ENCODE measurements at places on chromosomes 7 and 10. TPM values are rescaled to one million over a fixed set of nuclear protein-coding genes. Genes with fewer than 3 reads are reported as not detected.

The HOXA7 gene
- total RNA-seq: not detected

The LOXL4 gene
- 9.1 TPM for total RNA-seq

The GSAP gene
- 0.18 TPM for total RNA-seq

The COL13A1 gene
- total RNA-seq: 27.9 TPM

The NPY gene
- not detected for total RNA-seq

The FAM180A gene
- total RNA-seq: 0.49 TPM

The DMBT1 gene
- total RNA-seq: not detected

The SLC26A3 gene
- not detected for total RNA-seq

The SEMA3C gene
- 61.6 TPM for total RNA-seq

The SORBS1 gene
- total RNA-seq: 5.8 TPM

The NEUROG3 gene
- not detected for total RNA-seq

The SLC13A4 gene
- not detected for total RNA-seq

The SAMD9 gene
- total RNA-seq: 5.6 TPM

The C7orf33 gene
- not detected for total RNA-seq

The MYO1G gene
- total RNA-seq: not detected

The SLC29A4 gene
- 4.9 TPM for total RNA-seq

The CDH23 gene
- total RNA-seq: 0.18 TPM

The CDK1 gene
- 12.1 TPM for total RNA-seq

The TEX47 gene
- not detected for total RNA-seq

The CABCOCO1 gene
- total RNA-seq: not detected

The DLX5 gene
- not detected for total RNA-seq

The CYP2C8 gene
- not detected for total RNA-seq

The FEZF1 gene
- not detected for total RNA-seq

The NUP205 gene
- total RNA-seq: 31.6 TPM

The LAMB4 gene
- total RNA-seq: 0.36 TPM

The FOXP2 gene
- not detected for total RNA-seq

The CPEB3 gene
- 0.65 TPM for total RNA-seq

The KAZALD1 gene
- total RNA-seq: 21.2 TPM

Measured in cardiac atrium fibroblast (primary cell).